ENCODE measurements at places on chromosomes 11 and 22. TPM values are rescaled to one million over a fixed set of nuclear protein-coding genes. Genes with fewer than 3 reads are reported as not detected.

OR52I1 gene
- polyA plus RNA-seq = not detected

RAB39A gene
- 0.18 TPM for polyA plus RNA-seq

- peak; percentile 46 for DNase-seq
Measured at GRCh38 chr11:14150878-14151277, 188.4 kb downstream of the SPON1 start.

- peak; percentile 30 for DNase-seq
Measured at GRCh38 chr11:70067591-70068341, 10.4 kb upstream of the ANO1 start.

DNA sequence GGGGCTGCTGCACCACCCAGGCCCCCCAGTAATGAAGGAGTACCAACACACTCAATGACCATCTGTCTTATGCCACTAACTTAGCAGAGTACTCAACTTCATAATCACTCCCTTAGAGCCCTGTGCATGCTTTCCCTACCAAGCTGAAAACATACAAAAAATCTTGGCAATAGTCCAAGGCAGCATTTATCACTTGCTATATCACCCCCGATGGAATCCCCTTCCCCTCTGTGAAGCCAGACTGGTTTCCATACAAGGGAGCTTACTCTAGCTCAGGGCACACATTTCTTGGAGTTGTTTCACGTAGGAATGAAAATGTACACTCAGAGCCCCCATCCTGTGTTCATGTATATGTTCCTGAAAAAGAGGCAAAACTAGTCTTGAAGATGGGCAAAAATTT, 301.3 kb upstream of the TENM4 start:
- DNase-seq = no peak

DNA sequence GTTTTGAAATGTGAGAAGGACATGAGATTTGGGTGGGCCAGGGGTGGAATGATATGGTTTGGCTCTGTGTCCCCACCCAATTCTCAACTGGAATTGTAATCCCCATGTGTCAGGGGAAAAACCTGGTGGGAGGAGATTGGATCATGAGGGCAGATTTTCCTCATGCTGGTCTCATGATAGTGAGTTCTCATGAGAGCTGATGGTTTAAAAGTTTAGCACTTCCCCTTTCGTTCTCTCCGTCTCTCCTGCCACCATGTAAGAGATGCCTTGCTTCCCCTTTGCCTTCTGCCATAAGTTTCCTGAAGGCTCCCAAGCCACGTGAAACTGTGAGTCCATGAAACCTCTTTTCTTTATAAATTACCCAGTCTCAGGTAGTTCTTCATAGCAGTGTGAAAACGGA, 113.5 kb downstream of the FCHSD2 start:
- DNase-seq = no peak

C11orf86 gene
- polyA plus RNA-seq = 0.08 TPM

RIC3 gene
- 1.2 TPM for polyA plus RNA-seq

NEFH gene
- polyA plus RNA-seq = 3.5 TPM

APOA5 gene
- not detected for polyA plus RNA-seq

- no peak for DNase-seq
Measured at GRCh38 chr11:36010010-36010740, 66.3 kb downstream of the LDLRAD3 start.

GRCh38 chr11:67439321-67440228, 2.1 kb upstream of the PTPRCAP start:
- DNase-seq = no peak

DNA sequence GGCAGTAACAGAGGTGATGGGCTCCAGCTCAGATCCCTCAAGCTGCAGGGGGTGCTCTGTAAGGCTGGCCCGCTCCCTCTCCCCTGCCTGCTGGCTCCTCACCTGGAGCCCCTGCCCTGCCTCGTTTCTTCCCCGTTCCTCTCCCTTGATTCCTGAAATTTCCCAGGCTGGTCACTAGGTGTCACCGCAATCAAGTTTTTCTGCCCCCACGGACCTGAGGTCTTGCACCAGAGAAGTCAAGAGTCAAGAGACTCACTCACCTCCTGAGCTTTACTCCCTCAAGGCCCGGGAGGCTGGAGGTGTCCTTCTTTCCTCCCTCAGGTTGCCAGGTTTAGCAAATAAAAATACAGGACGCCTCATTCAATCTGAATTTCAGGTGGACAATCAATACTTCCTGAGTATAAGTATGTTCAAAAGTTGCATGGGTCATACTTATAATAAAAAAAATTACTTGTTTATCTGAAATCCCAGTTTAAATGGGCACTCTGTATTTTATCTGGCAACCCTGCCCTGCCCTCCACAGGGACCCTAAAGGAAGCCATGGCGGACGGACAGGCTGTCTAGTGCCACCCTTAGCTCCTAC, 69.2 kb downstream of the SCUBE1 start:
- DNase-seq = peak; percentile 78

SULT4A1 gene
- 4.1 TPM for polyA plus RNA-seq

MS4A6E gene
- polyA plus RNA-seq = not detected

LIPT2 gene
- 4.6 TPM for polyA plus RNA-seq

DNA sequence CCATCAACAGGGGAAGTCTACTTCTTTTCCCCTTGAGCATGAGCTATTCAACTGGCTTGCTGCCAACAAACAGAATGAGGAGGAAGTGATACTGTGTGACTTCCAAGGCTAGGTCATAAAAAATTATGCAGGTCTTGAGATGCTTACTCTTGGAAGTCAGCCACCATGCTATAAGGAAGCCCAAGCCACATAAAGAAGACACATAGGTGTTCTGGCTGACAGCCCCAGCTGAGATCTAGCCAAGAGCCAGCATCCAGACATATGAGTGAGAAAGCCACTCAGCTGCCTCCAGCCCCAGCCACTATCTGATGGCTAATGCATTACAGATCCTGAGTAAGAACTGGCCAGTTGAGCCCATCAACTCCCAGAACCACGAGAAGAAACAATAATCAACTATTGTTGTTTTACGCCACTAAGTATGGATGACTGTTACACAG, 31.0 kb upstream of the PPP2R1B start:
- no peak for DNase-seq

GRCh38 chr22:42972649-42973535, 42.1 kb downstream of the PACSIN2 start:
- no peak for DNase-seq

- no peak for DNase-seq
Measured at GRCh38 chr11:111376181-111376871, 2.7 kb downstream of the POU2AF1 start.

- DNase-seq = no peak
Measured at GRCh38 chr11:31800398-31801265, 10.5 kb downstream of the PAX6 start.

DNA sequence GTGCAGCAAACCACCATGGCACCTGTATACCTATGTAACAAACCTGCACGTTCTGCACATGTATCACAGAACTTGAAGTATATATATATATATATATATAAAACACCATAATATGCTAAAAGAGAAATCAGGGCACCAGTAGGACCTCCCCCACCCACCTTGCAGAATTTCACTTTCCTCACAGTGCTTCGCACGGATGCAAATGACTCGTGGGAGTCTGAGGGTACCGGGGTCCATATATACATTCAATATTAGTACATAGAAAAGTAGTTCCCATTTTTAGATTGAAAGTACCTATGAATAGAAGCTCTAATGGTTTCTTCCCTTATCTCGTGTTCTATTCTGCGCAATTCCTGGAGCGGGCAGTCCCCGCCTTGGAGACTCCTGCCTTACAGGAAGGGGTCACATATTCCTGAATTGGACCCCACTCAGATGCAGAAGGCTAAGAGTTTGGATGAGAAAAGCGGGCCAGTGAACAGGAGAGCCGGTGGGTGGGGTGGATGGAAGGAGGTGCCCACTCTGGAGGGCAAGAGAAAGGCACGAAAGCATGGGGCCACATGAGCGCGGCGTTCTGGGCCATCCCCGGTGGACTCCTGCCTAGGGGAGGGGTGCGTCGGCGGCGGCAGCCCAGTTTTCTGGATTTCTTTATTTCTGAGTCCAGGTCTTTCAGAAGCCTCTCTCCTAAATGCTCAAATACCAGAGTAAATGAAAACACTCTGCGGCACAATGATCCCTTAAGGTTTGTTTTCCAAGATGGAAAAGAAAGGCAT, 136.3 kb downstream of the ETS1 start:
- DNase-seq = no peak

GRCh38 chr22:37549704-37550059, 10.6 kb upstream of the CDC42EP1 start:
- peak; percentile 62 for DNase-seq

ARHGAP42 gene
- polyA plus RNA-seq = 0.02 TPM

MS4A14 gene
- not detected for polyA plus RNA-seq

KDM4E gene
- not detected for polyA plus RNA-seq

ENTHD1 gene
- not detected for polyA plus RNA-seq

POU2F3 gene
- not detected for polyA plus RNA-seq

Data from SK-N-SH (cell line).